ENCODE measurements at places on chromosomes 12 and 14. TPM values are rescaled to one million over a fixed set of nuclear protein-coding genes. Genes with fewer than 3 reads are reported as not detected.

- no peak for DNase-seq
These were observed 36.4 kb downstream of the NFKBIA start for GRCh38 chr14:35368139-35368460.

GRCh38 chr12:89390802-89391673, 38.7 kb upstream of the DUSP6 start:
- DNase-seq = no peak

GRCh38 chr12:109773384-109774011, 59.7 kb downstream of the TRPV4 start:
- DNase-seq = no peak

- peak; percentile 33 for DNase-seq
These were observed 45.0 kb downstream of the FAM186A start for GRCh38 chr12:50351120-50352043.

DNA sequence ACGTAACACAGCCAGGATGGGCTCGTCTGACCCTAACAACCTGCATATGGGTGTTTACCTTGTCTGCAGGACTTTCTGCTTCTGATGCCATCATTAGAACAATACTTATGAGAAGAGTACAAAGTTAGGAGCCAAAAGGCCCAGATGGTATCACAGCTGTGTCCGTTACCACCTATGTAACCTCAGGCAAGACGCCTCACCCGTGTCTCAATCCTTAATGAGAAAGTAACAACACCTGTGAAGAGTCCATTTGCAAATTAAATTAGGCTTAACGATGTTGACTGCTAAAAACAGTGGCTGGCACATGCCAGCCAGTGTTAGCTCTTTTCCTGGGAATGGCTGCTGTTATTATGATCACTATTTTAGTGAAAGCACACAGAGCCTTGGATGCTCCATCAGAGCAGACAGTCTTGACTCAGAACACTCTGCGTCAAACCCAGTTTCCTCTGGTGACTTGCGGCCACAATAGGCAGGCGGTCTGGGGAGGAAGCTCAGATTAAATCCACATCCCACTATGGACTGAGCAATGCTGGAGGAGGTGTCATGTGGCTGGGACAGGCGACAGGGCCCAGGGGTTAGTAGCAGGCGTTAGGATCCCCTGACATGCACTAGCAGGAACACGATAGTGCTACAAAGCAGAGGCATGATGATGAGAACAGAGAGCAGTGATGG, 125.3 kb downstream of the SLC15A4 start:
- DNase-seq = no peak

GRCh38 chr14:81187832-81188522, 32.8 kb downstream of the GTF2A1 start:
- no peak for DNase-seq

C12orf75 gene
- 2.1 TPM for polyA plus RNA-seq

PMEL gene
- 0.45 TPM for polyA plus RNA-seq
